ENCODE measurements at places on chromosomes 2 and 18.

GRCh38 chr2:232609607-232610006, 23.8 kb upstream of the EFHD1 start:
- no peak for DNase-seq

GRCh38 chr2:110993557-110994231, 127.0 kb upstream of the BCL2L11 start:
- no peak for DNase-seq

- no peak for DNase-seq
These were observed 960.9 kb downstream of the SOCS6 start for GRCh38 chr18:71249791-71250190.

DNA sequence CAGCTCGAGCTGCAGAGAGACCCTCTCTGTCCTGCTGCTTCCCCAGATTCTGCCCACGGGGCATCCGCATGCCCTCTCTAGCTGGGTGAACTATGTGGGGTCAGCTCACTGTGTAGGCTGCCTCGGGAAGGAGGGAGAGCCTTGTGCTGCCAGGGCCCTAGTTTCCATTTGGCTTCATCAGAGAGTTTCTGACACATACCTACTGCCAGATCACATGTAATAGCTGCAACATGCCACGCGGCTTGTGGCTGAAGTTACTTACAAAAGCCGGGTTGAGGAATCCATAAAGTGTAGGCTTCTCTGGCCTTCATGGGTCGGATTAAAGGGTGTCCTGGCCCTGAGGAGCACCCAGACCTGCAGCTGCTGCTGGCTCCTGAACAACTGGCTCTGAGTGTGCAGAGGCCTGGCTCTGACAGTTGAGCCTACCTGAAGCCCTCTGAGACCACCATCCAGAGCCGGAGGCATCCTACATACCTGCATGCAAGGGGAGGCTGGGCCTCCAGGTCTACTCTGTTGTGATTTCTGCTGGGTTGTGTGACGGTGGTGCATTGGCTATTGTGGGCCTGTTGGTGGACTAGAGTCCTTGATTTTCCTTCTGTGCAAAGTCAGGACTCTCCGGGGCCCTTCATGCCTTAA, 130.0 kb downstream of the SH3RF3 start:
- DNase-seq: no peak

- no peak for DNase-seq
These were observed 98.0 kb upstream of the MGAT4A start for GRCh38 chr2:98828793-98829371.

- DNase-seq: peak; percentile 89
These were observed 1.4 kb upstream of the SMYD5 start for GRCh38 chr2:73212448-73213176.

- DNase-seq: no peak
These were observed 11.4 kb downstream of the IL1F10 start for GRCh38 chr2:113079131-113079530.

GRCh38 chr18:8816816-8817215, 111.5 kb downstream of the MTCL1 start:
- no peak for DNase-seq
